Aortic smooth muscle cell (primary cell): ENCODE measurements at places on chromosomes 1 and 21. TPM values are rescaled to one million over a fixed set of nuclear protein-coding genes. Genes with fewer than 3 reads are reported as not detected.

Gene SLC44A3
- total RNA-seq, result 1.7 TPM in 2 replicates

Gene HSD3B1
- total RNA-seq, result not detected in 2 replicates

Gene PTPN22
- 0.50 and 1.1 TPM in 2 replicates for total RNA-seq

Gene CAMTA1
- 57.6 and 63.1 TPM in 2 replicates for total RNA-seq

Gene POLR3C
- total RNA-seq, result 30.8 and 32.3 TPM in 2 replicates

Gene CFAP410
- 13.4 and 15.6 TPM in 2 replicates for total RNA-seq

Gene CFHR2
- not detected in 2 replicates for total RNA-seq
